ENCODE measurements at places on chromosomes 5 and 9.

GRCh38 chr9:27499451-27499850 is 24.6 kb upstream of the IFNK start:
- peak; percentile 82 for DNase-seq

DNA sequence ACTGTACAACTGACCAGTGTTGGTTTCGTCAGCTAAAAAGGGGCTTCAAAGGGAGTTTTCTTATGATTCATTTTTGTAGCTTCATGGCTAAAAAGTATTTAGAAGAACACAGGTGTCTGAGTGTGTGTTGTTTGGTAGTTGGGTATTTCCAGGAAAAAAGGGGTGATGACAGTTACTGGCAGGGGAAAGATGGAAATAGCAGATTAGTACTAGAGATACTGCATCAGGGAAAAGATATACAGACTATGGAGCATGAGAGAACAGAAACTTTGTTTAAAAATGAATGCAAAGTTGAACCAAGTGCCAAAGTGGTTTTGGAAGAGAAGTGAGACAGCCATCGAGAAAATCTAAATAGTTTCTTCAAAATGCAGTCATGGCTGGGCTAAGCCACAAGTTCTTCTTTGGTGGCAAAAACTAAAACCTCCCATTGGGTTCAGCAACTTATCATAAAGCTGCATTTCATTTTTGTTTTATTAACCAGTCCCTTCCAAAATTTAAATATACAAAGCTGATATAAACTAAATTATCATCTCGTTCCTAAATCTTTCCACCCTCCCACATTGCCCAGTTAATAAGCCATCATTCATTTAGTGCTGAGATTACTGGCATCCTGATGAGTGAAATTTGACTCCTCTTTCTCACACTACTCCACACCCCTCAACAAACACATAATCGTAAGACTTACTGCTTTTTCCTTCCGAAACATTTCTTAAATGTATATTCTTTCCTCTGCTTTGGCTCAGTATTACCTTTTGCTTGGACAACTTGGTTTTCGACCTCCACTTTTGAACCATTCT is 33.5 kb downstream of the ELL2 start:
- DNase-seq: no peak

DNA sequence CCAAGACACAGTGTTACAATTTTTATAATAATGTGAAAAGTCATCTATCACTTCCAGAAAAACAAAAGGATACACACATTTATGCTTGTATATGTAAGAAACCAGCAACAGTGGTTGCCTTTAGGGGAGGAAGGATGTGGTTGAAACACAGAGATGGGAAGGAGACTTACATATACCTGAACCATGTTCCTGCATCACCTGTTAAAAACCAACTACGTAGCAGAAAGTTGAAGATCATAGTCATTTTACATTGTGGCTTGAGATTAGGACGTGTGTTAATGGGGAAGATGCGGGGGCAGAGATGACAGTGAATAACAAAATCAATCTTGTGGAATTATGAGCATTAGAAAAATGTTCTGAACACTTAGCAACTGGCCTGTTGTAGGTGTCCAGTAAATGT is 307.3 kb downstream of the MLLT3 start:
- DNase-seq: no peak

DNA sequence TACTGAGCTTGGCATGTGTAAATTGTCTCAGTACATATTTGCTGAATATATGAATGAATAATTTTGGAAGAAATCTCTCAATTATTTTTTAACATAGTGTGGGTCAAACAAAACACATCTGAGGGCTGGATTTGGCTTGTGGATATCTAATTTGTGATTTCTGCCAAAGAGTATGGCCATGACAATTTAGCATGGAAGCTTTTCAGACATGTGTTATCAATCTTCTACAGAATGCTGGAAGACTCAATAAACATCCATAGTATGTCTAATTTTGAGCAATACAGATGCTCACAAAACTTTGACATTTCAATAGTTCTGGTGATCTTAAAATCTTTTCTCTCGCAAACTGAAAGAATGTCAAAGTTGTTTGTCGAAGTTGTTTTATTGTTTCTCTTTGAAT is 214.1 kb upstream of the ANKH start:
- no peak for DNase-seq

DNA sequence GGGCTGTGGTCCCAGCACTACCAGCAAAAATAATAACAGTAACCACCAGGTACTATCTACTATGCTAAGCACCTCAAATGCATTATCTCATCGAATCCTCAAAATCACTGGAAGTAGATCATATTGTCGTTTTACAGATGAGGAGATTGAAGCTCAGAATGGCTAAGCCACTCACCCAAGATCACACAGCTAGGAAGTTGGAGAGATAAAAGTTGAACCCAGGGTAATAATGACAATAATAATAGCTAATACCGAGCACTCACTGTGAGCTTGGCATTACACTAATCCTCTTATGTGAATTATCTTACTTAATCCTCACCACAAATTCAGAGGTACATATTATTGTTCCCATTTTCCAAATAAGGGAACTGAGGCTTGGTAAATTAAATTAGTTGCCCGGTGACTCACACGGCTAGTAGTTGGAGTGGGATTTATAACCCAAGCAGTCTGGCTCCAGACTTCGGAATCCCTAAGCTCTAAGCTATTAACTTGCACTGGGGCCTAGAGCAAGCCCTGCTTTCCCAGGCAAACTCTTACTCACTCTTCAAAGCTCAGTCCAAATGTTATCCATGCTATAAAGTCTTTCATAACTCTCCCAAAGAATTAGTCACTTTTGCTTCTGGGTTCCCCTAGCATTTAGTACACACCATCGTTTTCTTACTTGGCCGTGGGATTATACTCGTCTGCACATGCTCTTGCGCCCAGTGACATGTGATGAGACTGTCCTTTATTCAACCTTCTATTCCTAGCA is 3.8 kb downstream of the ARSI start:
- peak; percentile 79 for DNase-seq

DNA sequence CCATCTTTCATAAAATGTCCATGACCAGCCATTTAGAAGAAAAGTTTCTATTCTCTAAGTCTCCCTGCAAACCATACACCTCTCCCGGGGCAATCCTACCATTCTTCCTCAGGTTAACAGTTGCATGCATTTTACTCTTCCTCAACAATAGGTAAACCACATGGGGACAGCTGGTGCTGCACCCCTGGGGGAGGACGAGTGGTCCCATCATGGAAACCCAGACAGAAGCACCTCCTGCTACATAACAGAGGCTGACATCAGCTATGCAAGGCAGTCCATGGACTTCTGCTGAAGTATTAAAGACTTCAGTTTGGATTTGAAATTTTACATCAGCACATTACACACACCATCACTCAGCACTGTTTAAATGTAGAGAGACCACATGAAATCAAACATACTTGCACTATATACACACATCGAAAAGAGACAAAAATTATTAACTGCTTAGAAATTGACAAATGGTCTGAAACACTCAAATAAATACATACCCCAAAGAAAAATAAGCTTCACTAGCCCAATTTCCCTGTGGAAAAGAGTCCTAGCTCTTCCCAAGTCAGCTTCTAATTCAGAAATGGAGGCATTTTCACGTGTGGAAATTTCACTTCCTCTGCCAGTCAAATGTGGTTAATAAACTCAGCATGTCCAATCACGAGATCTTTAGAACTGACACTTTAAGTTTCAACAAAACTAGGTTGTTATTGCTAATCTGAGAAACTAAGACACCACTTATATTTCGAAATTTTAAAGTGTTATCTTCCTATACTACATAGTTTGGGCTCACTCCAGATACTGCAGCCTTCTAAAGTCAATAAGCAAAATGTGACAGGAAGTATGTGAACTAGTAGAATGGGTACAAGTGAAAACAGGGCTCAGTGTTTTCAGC is 173.4 kb downstream of the ROR2 start:
- DNase-seq: no peak

DNA sequence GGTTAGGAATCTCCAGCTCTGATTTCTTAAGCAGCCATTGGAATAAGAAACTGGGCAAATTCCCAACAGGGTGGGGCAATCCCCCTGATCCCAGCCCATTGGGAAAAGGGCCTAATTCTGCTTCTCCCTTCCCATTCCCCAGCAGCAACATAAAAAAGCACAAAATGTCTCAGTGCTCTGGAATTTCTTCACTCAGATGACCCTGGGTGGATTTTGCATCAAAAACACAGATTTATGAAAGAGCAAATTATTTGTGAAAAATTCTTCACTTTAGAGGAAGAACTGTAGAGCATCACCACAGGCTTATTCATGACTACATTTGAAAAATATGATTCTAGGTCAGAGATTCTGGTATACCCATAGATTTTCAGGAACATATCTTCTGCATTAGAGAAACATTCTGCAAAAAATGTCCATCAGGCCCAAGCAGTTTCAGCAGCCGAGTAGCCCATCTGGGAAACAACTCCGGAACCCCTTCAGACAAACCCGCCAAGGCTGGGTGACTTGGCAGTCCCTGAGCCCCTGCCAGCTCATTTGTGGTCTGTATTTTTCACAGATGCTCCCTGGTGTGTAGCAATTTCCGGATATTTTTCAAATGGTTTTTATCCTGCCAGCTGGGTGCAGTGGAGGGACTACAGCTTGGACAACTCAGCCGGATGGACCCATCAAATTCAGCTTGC is 102.1 kb upstream of the RANBP3L start:
- no peak for DNase-seq

GRCh38 chr9:105401651-105402050 is 46.2 kb upstream of the FSD1L start:
- no peak for DNase-seq

DNA sequence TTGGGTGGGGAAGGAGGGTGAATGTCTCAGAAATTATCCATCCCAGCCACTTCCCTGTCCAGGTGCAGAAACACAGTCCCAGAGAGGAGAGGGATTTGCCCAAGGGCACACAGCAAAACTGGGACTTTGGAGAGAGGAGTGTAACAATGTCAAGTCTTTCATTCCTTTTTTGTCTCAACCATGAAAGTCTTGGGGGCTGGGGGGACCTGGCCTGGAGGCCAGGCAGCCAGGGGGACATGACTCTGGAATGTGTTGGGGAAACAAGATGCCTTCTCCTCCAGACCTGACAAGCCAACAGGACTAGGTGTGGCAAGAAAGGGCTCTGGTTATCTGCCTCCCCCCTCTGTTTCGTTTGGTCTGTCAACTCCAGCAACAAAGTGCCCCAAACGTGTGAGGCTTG is 13.9 kb upstream of the HAND1 start:
- DNase-seq: no peak

DNA sequence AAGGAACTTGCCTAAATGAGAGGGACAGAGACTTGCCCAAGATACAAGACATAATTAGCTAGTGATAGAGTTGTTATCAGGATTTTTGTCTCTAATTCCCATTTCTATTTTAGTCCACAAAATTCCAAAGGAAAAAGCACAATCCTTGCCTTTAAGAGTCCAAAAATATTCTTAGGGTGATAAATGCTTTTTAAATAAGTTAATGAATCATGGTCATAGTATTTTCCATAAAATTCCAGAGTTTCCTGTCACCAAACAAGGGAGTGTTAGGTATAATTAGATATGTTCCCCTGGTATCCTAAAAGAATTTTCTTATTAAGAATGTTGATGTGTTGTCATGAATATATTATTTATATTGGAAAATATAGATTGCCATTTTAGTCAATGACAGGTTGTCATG is 21.8 kb upstream of the CEP72 start:
- DNase-seq: no peak

GRCh38 chr5:157059093-157059539 is at the start of gene HAVCR1:
Gene HAVCR1, minus strand, starts transcription at chr5:157059116. Its CDS starts 1,173 bp downstream, at chr5:157057943.
- DNase-seq: no peak

DNA sequence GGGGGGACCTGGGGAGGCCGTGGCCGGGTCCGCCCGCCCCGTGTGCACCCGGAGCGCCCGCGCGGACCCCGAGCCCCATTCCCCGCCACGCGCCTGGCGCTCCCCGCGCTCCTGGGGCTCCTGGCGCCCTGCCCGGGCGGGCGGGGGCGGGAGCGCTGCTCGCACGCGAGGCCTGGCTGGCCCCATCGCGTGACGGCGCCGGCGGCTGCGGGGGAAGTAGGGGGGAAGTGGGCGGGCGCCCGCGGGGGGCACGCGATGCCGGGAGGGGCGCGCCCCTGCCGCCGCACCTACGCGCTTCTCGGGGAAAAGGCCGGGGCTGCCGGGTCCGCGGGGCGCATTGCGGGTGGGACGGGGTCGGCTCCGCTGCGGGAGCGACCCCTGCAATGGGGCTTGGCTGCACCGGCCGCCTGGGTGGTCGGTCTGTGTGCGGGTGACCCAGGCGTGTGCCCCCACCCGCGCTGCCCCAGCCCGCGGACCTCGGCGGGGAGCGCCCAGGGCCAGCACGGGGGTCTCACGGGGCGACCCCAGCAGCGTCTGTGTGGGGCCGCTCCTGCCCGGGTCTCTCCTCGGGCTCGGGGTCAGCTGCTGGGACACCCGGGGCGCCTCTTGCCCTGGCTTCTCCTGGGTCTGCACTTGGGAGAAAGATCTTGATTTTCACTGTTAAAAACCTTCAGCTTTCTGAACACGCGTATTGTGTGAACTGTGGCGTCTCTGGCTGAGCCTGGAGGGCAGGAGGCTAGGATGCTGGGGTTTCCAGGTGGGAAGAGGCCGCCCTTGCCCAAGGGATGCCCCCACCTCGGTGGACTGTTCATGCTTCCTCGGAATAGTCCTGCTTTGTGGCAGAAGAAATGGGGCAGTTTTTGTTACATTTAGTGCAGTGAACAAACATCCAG is 52.4 kb downstream of the AHRR start:
- DNase-seq: no peak

- DNase-seq: no peak
Measured at GRCh38 chr5:31413030-31413812, 118.7 kb downstream of the DROSHA start.

DNA sequence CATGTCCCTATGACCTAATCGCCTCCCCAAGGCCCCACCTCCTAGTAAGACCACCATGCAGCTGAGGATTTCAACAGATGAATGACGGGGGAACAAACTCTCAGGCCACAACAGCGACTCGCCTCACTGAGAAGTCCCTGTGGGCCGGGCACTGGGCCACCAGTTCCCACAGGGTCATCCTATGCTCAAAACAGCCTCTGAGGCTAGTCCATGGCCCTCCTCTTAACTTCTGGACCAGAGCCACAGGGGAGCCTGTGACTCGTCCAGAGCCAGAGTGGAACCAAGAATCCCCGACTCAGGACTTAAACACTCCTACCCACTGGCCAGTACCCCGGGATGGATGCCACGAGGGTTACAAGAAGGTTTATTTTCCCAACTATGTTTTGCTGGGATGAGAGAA is 12.3 kb downstream of the GFPT2 start:
- DNase-seq: no peak

- no peak for DNase-seq
Measured at GRCh38 chr5:65261499-65261898, 220.2 kb downstream of the ADAMTS6 start.

Data from epithelial cell of prostate (primary cell).